ENCODE measurements at places on chromosomes 1 and 21.

- no peak for DNase-seq
Measured at GRCh38 chr1:220164116-220164515, 70.2 kb downstream of the IARS2 start.

GRCh38 chr21:34890724-34891612 is 158.1 kb downstream of the RUNX1 start:
- DNase-seq = peak; percentile 5

- no peak for DNase-seq
Measured at GRCh38 chr1:109929588-109930251, 19.1 kb downstream of the CSF1 start.

GRCh38 chr21:40658311-40658710 is 188.6 kb downstream of the DSCAM start:
- DNase-seq = no peak

DNA sequence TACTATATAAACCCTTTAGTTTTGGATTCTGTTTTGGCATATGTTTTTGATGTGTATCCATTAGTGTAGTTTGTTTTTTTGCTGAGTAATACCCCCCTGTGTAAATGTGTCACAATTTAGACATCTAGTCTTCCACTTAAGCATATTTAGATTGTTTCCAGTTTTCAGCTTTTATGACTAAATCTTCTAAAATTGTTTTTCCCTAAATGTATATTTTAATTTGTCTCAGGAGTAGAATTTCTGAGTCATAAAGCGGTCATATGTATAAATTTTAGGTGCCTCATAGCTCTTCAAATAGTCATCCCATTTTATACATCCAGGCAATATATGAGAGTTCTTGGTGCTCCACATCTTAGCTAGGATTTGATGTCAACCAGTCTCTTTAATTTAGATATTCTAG is 1348.0 kb downstream of the MRPL39 start:
- no peak for DNase-seq

GRCh38 chr1:224736619-224737352 is 120.7 kb downstream of the CNIH3 start:
- DNase-seq = no peak

DNA sequence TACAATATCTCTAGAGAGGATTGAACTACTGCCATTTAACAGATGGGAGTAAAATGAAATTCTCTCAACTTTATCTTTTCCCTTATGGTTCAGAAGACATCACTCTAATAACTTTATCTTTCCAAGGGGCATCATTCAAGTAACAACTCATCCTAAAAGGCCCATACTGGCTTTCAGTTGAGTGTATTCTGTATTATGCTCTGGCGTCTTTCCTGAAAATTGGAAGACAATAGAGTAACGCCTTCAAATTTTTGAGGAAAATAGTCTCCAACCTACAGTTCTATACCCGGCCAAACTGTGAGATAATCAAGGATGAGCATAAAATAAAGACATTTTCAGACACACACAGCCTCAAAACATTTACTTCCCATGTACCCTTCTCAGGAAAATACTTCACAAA is 103.3 kb downstream of the RERE start:
- DNase-seq = no peak

DNA sequence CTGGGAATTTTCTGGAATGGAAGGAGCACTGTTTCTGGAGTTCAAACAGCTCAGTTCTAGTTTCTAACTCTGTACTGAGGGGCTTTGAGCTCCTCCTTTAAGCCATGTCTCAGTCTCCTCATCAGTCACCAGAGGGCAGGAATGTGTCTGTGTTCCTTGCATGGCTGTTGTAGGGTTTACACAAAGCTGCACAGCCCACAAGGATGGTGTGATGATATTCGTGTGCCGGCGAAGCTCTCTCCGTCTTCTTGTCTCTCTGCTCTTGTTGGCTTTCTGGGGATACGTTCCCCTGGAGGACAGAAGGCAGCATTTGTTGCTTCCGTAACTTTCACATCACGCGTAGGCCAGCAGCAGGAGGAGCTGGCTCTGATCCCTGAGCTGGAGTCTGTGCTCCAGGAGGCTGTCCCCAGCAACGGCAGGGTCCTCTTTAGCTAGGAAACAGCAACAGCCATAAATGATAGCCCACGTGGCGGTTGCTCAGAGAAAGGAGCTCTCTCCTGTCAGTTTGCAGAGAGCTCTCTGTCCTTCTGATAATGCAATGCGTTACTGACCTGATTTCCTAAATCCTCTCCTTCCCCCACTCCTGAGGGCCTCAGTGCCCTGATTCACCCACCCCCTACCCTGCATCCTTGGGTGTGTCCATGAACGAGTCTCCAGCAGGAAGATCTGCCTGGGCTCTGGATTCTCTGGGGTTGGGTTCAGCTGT is 189.2 kb upstream of the VAMP3 start:
- no peak for DNase-seq

DNA sequence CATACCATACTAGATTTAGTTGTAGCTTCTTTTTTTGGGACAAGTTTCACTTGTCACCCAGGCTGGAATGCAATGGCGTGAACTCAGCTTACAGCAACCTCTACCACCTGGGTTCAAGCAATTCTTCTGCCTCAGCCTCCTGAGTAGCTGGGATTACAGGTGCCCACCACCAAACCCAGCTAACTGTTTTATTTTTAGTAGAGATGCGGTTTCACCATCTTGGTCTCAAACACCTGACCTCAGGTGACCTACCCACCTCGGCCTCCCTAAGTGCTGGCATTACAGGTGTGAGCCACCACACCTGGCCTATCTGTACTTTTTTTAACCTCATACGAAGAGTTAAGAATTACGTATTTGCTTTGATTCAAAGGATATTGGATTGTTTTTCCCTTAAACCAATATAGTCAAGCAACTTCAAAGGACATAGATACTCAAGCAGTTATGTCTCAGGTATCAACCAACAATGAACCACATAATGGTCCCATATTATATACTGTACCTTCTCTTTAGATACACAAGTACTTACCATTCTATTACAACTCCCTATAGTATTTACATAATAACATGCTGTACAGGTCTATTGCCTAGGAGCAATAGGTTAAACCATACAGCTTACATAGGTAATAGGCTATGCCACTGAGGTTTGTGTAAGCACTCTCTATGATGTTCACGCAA is 7.5 kb downstream of the HMGN1 start:
- DNase-seq = no peak

DNA sequence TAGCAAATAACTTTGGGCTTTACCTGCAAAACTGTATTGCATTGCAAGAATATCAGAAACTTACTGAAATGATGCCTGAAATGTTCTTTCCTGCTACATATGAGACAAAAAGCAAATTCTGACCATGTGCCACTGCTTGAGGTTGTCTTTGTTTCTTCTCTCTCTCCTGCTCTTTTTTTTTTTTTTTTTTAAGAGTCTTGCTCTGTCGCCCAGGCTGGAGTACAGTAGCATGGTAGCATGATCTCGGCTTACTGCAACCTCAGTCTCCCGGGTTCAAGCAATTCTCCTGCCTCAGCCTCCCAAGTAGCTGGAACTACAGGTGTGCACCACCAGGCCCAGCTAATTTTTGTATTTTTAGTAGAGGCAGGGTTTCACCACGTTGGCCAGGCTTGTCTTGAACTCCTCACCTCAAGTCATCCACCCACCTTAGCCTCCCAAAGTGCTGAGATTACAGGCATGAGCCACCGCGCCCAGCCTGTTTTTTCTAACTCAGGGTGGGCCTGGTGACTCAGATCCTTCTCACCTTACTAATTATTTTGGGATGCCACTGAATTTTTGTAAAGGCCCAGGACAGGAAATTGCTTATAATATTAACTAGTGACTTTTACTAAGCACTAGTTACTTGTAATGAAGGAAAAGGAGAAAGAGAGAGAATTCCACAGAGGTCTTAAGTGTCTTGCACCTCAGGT is 35.9 kb downstream of the DNASE2B start:
- DNase-seq = no peak

GRCh38 chr21:25350056-25350455 is 257.2 kb downstream of the MRPL39 start:
- DNase-seq = peak; percentile 24

DNA sequence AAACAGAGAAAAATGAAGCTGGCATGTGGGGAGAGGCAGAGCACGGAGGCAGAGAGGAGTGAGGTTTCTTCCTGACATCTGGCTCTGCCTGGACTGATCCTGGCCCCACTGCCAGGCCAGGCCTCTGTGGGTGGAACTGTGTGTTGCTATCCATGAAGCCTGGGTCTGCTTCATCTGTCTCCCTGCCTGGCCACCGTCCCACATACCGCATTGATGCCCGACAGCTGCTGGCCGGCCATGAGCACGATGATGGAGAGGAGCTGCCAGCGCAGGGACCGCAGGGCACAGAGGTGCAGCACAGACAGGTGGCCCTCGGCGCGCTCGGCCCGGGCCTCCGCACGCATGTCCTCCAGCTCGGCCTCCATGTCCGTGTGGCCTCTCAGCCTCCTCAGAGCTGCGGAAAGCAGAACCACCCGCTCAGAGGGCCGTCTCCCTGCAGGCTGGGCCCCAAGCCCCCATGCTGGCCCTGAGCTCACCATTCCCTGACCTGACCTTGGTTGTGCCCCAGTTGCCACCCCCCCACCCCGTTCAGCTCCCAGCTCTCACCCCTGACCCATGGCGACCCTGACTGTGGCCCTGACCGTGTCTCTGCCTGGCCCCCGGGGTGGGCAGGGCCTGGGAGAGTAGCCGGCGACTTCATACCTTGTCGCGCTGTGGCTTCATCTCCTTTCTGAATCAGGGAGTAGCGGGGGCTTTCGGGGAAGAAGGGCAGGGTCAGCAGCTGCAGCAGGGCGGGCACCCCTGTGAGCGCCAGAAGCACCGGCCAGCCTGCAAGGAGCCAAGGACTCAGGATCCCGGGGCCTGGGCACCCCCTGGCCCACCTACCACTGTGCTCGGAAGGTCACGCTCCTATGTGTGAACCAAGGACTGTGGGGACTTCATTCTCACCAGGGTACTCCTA is 11.5 kb downstream of the SLC2A7 start:
- DNase-seq = no peak

DNA sequence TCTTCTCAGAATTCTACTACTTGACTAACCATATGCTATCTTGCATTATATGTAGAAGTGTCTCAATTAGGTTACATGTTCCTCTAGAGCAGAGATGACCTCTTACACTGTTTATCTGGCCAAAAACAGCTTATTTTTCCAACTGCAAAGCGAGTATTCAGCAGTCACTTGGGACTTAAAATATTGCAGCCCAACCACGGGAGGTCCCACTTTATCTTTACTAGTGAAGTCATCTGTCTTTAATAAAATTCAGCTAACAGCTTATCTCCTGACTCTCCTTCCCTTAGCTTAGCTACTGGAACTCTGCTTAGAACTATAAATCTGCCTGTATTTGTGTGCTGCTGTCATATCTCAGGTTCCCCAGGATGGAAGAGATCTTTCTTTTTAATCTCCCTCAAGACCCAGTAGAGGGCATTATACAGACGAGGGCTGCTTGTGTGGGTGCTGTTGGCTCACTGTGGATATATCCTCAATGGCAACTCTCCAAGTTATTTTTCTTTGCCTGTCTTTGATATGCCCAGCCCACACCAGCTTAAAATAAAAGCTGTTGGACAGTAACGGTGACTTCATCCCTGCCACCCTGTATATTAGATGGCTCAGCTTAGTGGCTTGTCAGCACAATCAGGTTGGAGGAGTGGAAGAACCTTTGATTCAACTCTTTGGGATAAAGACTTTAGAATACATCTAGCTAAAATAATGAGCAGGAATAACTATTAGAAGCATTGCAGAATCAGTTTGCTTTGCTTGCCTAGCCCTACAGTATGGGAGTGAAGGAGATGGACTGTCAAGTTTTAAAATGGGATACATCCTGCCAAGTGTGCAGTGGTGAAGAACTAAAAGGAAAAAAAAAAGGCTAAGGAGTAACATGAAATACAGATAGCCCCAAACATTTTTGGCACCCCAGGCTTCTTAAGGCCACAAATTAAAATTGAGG is 9.6 kb downstream of the ENSA start:
- no peak for DNase-seq

- no peak for DNase-seq
Measured at GRCh38 chr1:194252199-194252598, 1065.8 kb upstream of the B3GALT2 start.

DNA sequence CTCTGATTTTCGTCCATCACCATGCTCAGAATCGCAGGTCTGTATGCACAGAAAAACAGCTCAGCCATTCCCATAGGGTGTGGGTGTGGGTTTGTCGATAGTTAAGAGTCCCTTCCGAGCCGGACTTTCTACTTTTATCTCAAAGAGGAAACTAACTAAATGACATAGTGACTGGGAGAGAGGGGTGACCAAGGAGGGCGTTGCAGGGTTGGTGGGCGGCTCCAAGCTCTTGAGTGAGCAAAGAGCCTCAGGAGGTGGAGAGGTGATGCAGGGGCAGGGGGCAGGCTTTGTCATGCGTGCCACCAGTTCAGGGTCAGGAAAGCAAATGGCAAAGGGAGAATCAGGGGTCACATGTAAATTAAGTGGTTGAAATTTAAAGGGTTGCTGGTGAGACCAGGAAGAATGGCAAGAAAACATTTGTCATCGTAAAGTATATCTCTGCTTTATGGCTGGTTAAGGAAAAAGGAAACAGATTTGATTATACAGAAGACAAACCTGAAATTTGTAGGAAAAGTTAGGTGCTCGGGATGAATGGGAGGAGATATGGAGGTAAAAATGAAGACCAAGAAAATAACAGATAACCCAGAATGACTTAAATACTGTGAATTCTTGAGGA is 249.0 kb downstream of the SETD4 start:
- no peak for DNase-seq

DNA sequence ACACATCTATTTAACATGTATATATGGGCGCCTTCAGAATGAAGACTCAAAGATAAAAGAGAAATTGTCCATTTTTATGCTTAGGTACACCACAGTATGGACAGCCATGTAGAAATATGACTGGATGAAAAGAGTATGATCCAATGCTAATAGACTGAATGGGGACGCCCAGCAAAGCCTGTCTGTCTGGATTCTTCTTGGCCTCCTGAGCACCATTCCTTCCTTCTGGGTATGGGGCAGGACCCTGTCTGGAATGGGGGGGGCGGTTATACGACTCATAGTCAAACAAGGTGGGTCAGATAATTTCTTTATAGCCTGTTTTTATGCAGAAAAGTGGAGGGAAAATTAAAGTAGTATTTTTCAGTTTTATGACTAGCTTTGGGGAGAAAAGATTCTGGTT is 81.2 kb upstream of the ABCD3 start:
- no peak for DNase-seq

- no peak for DNase-seq
Measured at GRCh38 chr21:33940881-33941245, 25.3 kb upstream of the ATP5PO start.

DNA sequence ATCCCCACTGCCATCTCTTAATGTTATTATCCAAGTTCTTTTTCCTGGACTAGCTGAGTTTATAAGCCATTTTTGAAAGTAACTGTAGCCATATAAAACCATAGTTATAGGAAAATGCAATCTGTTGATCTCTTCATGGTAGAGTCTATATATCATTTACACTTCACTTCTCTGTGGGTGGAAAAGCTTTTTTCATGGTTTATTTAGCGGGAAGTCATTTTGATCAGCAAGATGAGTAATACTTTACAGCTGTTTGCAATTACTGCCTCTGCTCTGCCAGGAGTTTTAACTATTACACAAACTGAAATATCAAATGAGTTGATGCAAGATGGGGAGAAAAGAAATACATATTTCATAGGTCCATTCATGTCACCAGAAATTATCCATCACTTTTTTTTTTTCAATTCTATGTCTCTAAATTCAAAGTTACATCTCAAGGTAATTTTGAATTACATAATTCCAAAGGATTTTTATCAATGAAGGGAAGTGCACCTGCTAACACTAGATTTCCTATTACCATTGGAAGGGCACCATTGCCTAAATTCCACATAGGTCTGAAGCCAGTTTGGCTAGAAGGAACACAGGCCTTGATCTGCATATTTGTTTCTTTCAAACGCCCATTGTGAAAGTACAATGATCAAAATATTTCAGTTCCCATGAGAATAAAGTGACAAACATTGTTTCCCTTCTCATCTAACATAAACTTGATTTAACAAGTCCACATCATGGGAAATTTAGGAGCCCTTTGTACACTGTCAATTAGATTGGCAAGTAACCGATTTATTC is 296.7 kb downstream of the ZNF326 start:
- DNase-seq = no peak
